H1 (cell line): ENCODE measurements at places on chromosomes 4 and X. TPM values are rescaled to one million over a fixed set of nuclear protein-coding genes. Genes with fewer than 3 reads are reported as not detected.

The BDH2 gene
- 44.6 and 46.0 TPM in 2 replicates for total RNA-seq

DNA sequence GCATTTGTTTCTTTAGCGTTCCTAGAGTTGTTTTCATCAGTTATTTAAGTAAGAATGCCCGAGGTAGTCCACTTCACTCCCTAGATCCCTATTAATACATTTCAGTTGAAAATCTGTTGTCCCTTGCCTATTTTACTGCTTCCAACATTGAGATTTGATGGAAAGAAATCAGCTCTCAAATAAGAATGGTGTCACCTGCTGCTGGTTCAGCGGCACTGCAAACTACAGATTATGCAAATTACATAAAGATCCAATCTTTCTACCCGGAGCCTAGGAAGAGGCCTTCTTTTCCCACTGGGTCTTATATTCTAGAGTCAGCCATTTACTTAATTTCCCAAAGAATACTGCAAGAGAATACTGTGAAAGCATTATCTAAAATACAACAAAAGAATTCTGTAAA lies 597.6 kb upstream of the MAGEB2 start:
- H3K36me3 ChIP-seq = no peaks in the 10 kb centered on the region
- no peak overlapping the region for H3K4me3 ChIP-seq
- no peak for DNase-seq
- H3K27ac ChIP-seq = no peak overlapping the region

The PLP1 gene
- 44.3 and 49.2 TPM in 2 replicates for total RNA-seq

GRCh38 chr4:107467461-107467860 lies 252.6 kb downstream of the PAPSS1 start:
- no peaks in the 10 kb centered on the region for H3K27me3 ChIP-seq
- no peak overlapping the region for H3K27ac ChIP-seq
- H3K4me1 ChIP-seq = no peaks in the 10 kb centered on the region
- H3K4me3 ChIP-seq = no peak overlapping the region
- no peaks in the 10 kb centered on the region for H3K36me3 ChIP-seq

DNA sequence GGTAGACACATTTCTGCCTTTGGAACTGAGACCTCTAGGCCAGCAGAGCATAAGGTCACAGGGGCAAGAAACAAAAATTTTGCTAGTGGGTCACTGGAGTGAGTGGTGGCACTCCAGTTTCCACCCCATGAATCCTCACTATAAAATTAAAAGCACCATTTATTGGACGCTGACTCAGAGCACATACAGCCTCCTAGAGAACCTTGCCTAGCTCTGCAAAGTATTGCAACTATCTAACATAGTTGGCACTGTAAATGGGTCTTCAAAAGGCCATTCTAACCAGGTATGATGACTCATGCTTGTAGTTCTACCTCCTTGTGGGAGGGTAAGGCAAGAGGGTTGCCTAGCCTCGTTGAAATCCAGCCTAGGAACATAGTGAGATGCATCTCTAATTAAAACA lies 25.1 kb downstream of the RRAGB start:
- no peak overlapping the region for H3K27ac ChIP-seq
- H3K36me3 ChIP-seq = no peaks in the 10 kb centered on the region
- H3K27me3 ChIP-seq = no peaks in the 10 kb centered on the region

GRCh38 chr4:34037280-34037679 lies 2207.0 kb downstream of the ARAP2 start:
- no peak for DNase-seq
- no peak overlapping the region for H3K27ac ChIP-seq
- no peak overlapping the region for H3K4me3 ChIP-seq
- H3K36me3 ChIP-seq = no peaks in the 10 kb centered on the region

GRCh38 chrX:119025900-119026299 lies 46.9 kb upstream of the CT47C1 start:
- no peaks in the 10 kb centered on the region for H3K4me1 ChIP-seq
- no peak overlapping the region for H3K27ac ChIP-seq
- no peak for DNase-seq
- no peak overlapping the region for H3K4me3 ChIP-seq
- H3K36me3 ChIP-seq = no peaks in the 10 kb centered on the region

DNA sequence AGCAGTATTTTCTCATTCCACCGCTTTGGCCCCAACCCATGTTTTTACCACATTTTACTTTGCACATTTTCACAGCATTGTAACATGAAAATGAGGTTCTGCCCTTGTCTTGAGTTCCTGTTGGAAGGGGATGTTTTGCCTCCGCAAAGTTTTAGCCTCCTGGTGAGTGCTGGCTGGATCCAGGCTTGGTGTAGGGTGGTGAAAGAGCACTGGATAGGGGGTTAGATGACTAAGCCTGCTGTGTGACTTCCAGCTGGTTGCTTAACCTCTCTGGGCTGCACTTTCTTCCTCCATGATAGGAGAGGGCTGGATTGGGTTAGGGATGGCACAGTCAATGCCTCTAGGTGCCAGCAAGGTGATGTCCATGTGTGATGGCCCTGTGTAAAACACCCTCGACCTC lies 28.9 kb downstream of the CYTL1 start:
- H3K27ac ChIP-seq = no peak overlapping the region
- DNase-seq = no peak
- H3K27me3 ChIP-seq = no peaks in the 10 kb centered on the region
- H3K4me3 ChIP-seq = no peak overlapping the region
- H3K4me1 ChIP-seq = 0 out of 2 replicates have a peak, but pooled peaks cover 6% of the 10 kb centered on the region
- no peaks in the 10 kb centered on the region for H3K36me3 ChIP-seq

GRCh38 chr4:111334361-111334760 lies 711.5 kb upstream of the PITX2 start:
- no peak overlapping the region for H3K4me3 ChIP-seq
- H3K4me1 ChIP-seq = no peaks in the 10 kb centered on the region
- no peaks in the 10 kb centered on the region for H3K36me3 ChIP-seq
- H3K27ac ChIP-seq = no peak overlapping the region
- H3K27me3 ChIP-seq = no peaks in the 10 kb centered on the region

The CTPS2 gene
- 32.7 and 34.0 TPM in 2 replicates for total RNA-seq

The CT45A3 gene
- not detected in 2 replicates for total RNA-seq

- H3K27ac ChIP-seq = no peak overlapping the region
- H3K4me3 ChIP-seq = no peak overlapping the region
- DNase-seq = no peak
- H3K27me3 ChIP-seq = no peaks in the 10 kb centered on the region
Measured at GRCh38 chrX:43527801-43528200, 128.3 kb upstream of the MAOA start.

The IRS4 gene
- 13.4 and 14.1 TPM in 2 replicates for total RNA-seq

- no peaks in the 10 kb centered on the region for H3K36me3 ChIP-seq
- H3K27ac ChIP-seq = no peak overlapping the region
- H3K27me3 ChIP-seq = no peaks in the 10 kb centered on the region
- H3K4me3 ChIP-seq = no peak overlapping the region
- no peak for DNase-seq
Measured at GRCh38 chr4:176030391-176030790, 35.2 kb upstream of the WDR17 start.

GRCh38 chr4:148893095-148893494 lies 450.9 kb upstream of the NR3C2 start:
- no peak overlapping the region for H3K27ac ChIP-seq
- H3K27me3 ChIP-seq = no peaks in the 10 kb centered on the region
- no peak for DNase-seq
- H3K36me3 ChIP-seq = no peaks in the 10 kb centered on the region

The DCX gene
- 2.4 and 3.3 TPM in 2 replicates for total RNA-seq

The CDX4 gene
- 2.2 and 2.6 TPM in 2 replicates for total RNA-seq

The BMPR1B gene
- 0.61 and 1.1 TPM in 2 replicates for total RNA-seq

DNA sequence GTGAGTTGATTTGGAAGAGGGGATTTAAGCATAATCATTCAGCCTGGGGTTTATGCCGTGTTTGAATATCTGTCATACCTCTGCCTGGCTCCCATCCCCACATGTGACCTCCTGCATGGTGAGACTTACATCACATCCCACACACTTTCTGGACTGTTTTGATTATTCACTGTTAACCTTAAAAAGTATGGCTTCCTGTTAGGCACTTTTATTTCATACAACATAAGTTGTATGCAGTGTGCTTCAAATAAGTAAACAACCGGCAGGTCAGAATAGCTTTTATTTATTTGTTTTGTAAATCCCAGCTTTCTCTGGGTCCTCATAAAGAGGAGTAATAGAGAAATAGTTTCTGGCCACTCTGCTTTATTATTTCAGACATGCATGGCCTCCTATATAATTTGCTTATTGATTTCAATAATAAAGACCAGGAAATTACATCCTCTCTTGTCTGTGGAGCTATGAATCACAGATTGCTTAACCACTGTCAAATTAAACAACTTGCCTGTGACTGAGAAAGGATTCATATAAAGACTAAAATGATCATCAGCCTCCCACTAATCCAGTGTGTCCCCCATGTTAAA lies 376.8 kb upstream of the ZFP42 start:
- no peaks in the 10 kb centered on the region for H3K4me1 ChIP-seq
- H3K4me3 ChIP-seq = no peak overlapping the region
- H3K36me3 ChIP-seq = no peaks in the 10 kb centered on the region
- no peaks in the 10 kb centered on the region for H3K27me3 ChIP-seq

DNA sequence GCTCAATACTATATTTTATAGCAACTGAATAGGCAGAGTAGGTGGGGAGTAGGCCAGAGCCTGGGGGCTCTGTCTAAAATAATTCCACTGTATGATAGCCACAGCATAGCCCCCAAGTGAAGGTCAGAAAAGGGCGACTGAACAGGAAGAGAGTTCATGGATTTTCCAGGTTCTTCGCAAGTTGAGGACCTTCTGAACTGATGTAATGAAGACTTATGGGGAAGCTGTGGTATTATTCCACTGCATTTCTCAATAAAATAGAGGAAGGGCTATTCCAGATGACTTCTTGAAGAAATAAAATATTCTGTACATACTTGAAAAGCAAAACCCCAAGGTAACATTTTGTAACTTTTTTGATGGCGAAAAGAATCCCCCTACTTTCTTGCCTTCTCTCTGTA lies 231.4 kb upstream of the GPC4 start:
- H3K4me1 ChIP-seq = peaks cover 4% of the 10 kb centered on the region
- no peak overlapping the region for H3K27ac ChIP-seq
- H3K36me3 ChIP-seq = no peaks in the 10 kb centered on the region
- no peaks in the 10 kb centered on the region for H3K27me3 ChIP-seq
- no peak overlapping the region for H3K4me3 ChIP-seq
- DNase-seq = no peak

The ODAM gene
- not detected in 2 replicates for total RNA-seq

- H3K4me1 ChIP-seq = peaks cover 5% of the 10 kb centered on the region
- H3K4me3 ChIP-seq = no peak overlapping the region
- no peaks in the 10 kb centered on the region for H3K27me3 ChIP-seq
Measured at GRCh38 chr4:107689912-107690587, 30.0 kb downstream of the PAPSS1 start.

GRCh38 chrX:1273896-1274295 lies 5.3 kb downstream of the CSF2RA start:
- no peak for DNase-seq
- no peaks in the 10 kb centered on the region for H3K36me3 ChIP-seq
- no peak overlapping the region for H3K4me3 ChIP-seq

The CTAG2 gene
- not detected in 2 replicates for total RNA-seq

The NHS gene
- 6.6 and 6.7 TPM in 2 replicates for total RNA-seq

DNA sequence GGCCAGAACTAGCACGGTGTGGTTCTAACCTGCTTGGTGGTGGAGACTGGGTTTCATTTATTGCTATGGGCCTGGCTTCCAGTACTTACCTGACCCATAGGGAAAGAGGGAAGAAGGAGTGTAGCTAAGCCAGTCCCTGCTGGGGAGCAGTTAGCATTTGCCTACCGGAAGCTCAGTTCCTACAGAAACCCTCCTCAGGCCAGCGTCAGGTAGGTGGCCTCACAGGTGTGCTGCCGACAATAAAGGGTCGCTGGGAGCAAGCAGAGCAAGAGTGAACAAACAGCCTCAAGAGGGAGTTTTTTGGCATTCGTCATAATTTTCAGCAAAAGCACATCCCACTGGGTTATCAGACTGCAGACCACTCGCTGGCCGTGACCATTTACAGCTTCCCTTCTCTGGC lies 740.6 kb upstream of the TENM3 start:
- H3K4me1 ChIP-seq = peaks cover 3% of the 10 kb centered on the region
- H3K27ac ChIP-seq = no peak overlapping the region
- H3K36me3 ChIP-seq = no peaks in the 10 kb centered on the region
- DNase-seq = no peak
- H3K4me3 ChIP-seq = no peak overlapping the region

The ALB gene
- not detected in 2 replicates for total RNA-seq

The IL1RAPL2 gene
- total RNA-seq = 1.1 and 1.3 TPM in 2 replicates

- H3K36me3 ChIP-seq = no peaks in the 10 kb centered on the region
- DNase-seq = no peak
- no peaks in the 10 kb centered on the region for H3K27me3 ChIP-seq
- H3K27ac ChIP-seq = no peak overlapping the region
Measured at GRCh38 chr4:168759321-168759720, 250.7 kb downstream of the CBR4 start.

GRCh38 chrX:85026170-85026569 lies 22.5 kb downstream of the APOOL start:
- DNase-seq = no peak
- H3K27me3 ChIP-seq = no peaks in the 10 kb centered on the region
- H3K4me1 ChIP-seq = no peaks in the 10 kb centered on the region
- no peaks in the 10 kb centered on the region for H3K36me3 ChIP-seq
- no peak overlapping the region for H3K27ac ChIP-seq

DNA sequence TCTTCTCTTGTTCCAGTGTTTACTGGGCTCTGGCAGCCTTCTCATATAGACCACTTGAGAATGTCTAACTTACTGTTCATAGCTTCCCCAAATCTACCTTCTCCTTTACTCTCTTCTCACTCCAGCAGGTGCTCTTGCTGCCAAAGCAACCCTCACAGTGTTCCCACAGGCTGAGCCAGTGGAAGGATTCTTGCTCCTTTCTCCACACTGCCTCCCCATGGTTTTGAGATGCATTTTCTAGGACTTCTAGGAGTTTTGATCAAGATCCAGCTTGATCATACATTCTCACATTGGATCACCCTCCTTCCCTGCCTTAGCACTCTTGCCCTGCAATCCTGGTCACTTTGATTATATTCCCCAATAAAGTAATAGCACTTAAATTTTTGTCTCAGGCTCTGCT lies 230.8 kb downstream of the TMEM47 start:
- no peaks in the 10 kb centered on the region for H3K27me3 ChIP-seq
- no peak for DNase-seq
- no peak overlapping the region for H3K27ac ChIP-seq
- no peak overlapping the region for H3K4me3 ChIP-seq
- no peaks in the 10 kb centered on the region for H3K36me3 ChIP-seq

DNA sequence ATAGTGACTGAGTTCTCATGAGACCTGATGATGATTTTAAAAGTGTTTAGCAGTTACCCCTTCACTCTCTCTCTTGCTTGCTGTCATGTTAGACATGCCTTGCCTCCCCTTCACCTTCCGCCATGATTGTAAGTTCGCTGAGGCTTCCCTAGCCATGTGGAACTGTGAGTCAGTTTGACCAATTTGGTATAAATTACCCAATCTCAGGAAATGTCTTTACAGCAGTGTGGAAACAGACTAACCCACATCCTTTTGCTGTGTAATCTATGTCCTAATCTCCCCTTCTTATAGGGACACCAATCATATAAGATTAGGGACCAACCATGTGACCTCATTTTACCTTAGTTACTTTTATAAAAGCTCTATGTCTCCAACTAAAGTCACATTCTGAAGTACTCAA lies 677.8 kb downstream of the ADGRL3 start:
- no peaks in the 10 kb centered on the region for H3K4me1 ChIP-seq
- no peaks in the 10 kb centered on the region for H3K36me3 ChIP-seq
- H3K27ac ChIP-seq = no peak overlapping the region
- DNase-seq = no peak
